ENCODE measurements at places on chromosomes 11 and 22.

- DNase-seq, result no peak
Observed at GRCh38 chr22:45812910-45813309, 141.3 kb downstream of the ATXN10 start.

- DNase-seq, result peak; percentile 12
Observed at GRCh38 chr11:34915136-34916014, 804 bp downstream of the APIP start.

- DNase-seq, result no peak
Observed at GRCh38 chr22:20284471-20285086, 16.5 kb upstream of the RTN4R start.

DNA sequence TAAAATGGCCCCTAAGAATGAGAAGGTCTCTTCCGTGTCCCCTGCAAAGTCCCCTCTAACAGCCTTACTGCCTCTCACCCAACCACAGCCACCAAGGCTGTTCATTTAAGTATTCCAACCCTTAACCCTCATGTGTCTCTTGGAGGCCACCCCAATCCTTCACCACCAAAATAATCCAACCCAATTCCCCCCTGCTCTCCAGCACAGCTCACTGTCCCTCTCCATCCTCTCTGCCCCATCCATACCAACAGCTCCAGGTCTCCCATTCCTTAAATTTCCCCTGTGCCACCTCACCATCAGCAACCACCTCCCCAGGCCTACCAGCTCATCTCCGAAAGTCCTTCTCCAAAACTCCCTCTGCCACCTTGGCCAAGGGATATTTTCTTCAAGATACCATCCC is 1.4 kb downstream of the FAM168A start:
- DNase-seq, result no peak

DNA sequence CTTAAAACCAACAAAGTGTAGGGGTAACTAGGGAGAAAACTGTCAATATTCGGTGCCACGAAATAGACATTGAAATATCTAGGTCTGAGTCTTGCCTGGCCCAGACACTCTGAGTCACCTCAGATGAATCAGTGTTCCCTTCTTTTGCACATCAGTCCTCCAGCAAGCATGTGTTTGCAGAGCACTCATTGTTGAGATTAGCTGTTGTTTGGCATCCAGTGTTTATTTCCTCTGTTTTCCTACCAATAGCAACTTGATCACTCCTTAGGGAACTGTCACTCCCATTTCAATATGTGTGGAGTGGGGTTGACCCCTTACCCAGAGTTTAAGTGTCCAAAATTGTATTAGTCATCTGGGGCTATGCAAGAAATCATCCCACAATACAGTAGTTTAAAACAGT is 4.7 kb upstream of the ASCC2 start:
- DNase-seq, result no peak

Data from HuH-7 (cell line).